ENCODE measurements at places on chromosomes 2 and 18. TPM values are rescaled to one million over a fixed set of nuclear protein-coding genes. Genes with fewer than 3 reads are reported as not detected.

- no peak overlapping the region for H3K4me3 ChIP-seq
- no peaks in the 10 kb centered on the region for H3K36me3 ChIP-seq
- no peak for DNase-seq
- no peak overlapping the region for H3K27ac ChIP-seq
Observed at GRCh38 chr2:45786836-45787357, 135.4 kb downstream of the PRKCE start.

- no peaks in the 10 kb centered on the region for H3K4me1 ChIP-seq
- peaks cover 3% of the 10 kb centered on the region for H3K27me3 ChIP-seq
- no peak for DNase-seq
- no peak overlapping the region for H3K4me3 ChIP-seq
- no peaks in the 10 kb centered on the region for H3K36me3 ChIP-seq
Observed at GRCh38 chr18:64097497-64097896, 51.4 kb downstream of the LINC00305 start.

DNA sequence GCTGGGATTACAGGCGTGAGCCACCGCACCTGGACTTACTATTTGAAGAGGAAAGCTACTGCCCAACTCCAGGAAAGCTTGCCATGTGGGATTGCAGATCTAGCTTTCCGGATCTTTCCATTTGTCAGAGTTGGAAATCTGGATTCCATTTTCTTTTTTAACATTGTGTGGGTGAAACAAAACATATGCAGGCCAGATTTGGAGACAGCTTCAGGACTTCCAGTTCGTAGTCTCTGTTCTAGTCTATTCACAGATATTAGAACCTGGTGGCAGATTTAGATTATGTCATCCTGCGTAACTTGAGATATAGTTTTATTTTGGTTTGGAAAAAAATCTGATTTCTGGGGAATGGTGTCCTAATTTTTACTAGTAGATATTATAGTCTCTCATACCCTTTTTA is 70.5 kb downstream of the ZNF236 start:
- H3K27me3 ChIP-seq, result no peaks in the 10 kb centered on the region
- no peak for DNase-seq
- H3K27ac ChIP-seq, result no peak overlapping the region
- peaks cover 38% of the 10 kb centered on the region for H3K36me3 ChIP-seq

- peaks cover 31% of the 10 kb centered on the region for H3K36me3 ChIP-seq
- peaks cover 57% of the 10 kb centered on the region for H3K4me1 ChIP-seq
- H3K27me3 ChIP-seq, result no peaks in the 10 kb centered on the region
- H3K4me3 ChIP-seq, result peak overlapping the region; percentile 97
Observed at GRCh38 chr2:68157002-68157401, 686 bp upstream of the PNO1 start.

SGPP2 gene
- total RNA-seq, result 12.1 TPM

MEP1B gene
- not detected for total RNA-seq

EMILIN1 gene
- 0.46 TPM for total RNA-seq

All from activated CD4-positive, alpha-beta T cell treated with anti-CD3 and anti-CD28 coated beads for 36 hours (primary cell).